Femur (tissue), 1 donor: ENCODE measurements at places on chromosomes 6 and 20.
A peak's percentile ranks its signal among the peaks of the same experiment; 100 is the strongest.

DNA sequence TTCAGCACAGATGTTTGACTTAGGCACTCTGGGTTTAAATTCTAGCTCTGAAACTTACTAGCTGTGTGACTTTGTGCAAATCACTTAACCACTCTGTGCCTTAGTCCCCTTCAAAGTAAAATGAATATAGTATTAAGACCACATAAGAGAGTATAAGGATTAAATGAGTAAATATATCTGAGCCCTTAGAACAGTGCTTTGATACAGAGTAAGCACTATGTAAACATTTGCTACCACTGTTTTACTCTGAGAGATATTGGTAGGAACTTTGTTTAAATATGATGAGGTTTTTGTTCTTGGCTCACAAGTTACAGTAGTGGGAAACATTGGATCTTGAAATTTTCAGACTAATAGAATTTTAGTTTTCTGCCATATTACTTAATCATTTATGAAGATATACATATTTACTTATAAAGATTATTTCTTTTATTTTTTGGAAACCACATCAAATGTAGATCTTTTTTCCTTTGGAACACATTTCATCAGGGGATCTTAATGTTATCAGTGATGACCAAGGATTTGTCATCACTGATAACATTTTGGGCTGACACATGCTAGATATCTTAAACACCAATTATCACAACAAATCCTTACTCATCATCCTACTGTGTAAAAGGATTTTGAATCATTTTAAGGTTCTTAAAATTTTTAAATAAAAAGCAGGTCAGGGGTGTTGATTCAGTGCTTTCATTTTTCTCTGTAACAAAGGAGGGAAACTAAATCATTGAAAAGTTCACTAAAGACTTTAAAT lies 226.2 kb downstream of the EYA4 start:
- DNase-seq, result no peak

- DNase-seq, result peak; percentile 96
Measured at GRCh38 chr6:30914076-30914853, at the start of gene VARS2. Gene VARS2, plus strand, starts transcription at chr6:30914238. Its CDS starts 599 bp downstream, at chr6:30914837.

- peak; percentile 52 for DNase-seq
Measured at GRCh38 chr6:136791296-136792094, 782 bp downstream of the MAP3K5 start.

GRCh38 chr6:130009146-130009545 lies 9.2 kb upstream of the L3MBTL3 start:
- no peak for DNase-seq

- peak; percentile 45 for DNase-seq
Measured at GRCh38 chr6:113496166-113496565, 361.0 kb upstream of the MARCKS start.

GRCh38 chr6:153208706-153209105 lies 77.6 kb upstream of the RGS17 start:
- DNase-seq, result peak; percentile 44
